ENCODE measurements at places on chromosomes 1 and 21.

DNA sequence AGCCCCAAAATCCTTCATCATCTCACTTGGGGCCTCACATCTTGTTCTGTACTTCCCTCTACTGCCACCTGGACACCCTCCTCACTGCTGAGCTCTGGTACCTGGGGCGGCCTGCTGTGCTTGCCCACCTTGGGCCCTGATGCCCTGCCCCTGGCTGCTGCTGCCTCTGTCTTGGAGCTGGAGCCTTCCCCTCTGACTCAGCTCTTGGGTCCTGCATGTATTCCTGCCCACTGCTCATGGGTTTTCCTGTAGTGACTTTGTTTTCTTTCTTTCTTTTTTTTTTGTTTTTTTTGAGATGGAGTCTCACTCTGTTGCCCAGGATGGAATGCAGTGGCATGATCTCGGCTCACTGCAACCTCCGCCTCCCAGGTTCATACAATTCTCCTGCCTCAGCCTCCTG lies 37.5 kb downstream of the TRAPPC10 start:
- DNase-seq = no peak

GRCh38 chr1:119007339-119007669 lies 19.2 kb upstream of the TBX15 start:
- DNase-seq = no peak

- DNase-seq = no peak
Measured at GRCh38 chr1:57512386-57512785, 88.5 kb upstream of the DAB1 start.

- no peak for DNase-seq
Measured at GRCh38 chr1:98278055-98278454, 357.2 kb upstream of the DPYD start.

GRCh38 chr1:158283965-158284364 lies 5.8 kb upstream of the CD1C start:
- no peak for DNase-seq

DNA sequence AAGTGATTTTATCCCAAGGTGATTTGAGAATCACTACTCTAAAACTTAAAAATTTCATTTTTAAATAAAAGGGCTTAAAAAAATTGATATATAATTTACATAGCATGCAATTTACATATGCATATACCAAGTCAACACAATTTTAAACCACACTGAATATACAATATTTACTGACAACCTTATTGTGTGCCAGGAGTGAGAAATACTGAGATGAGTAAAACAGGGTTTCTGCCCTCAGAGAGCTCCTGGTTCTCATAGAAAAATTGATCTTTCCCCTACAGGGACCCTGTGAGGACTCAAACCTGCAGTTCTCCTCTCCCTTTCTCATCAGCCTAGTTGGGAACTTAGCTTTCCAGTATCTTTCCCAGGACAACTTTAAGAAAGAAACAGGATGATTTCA lies 27.0 kb downstream of the PLPP3 start:
- no peak for DNase-seq

- DNase-seq = no peak
Measured at GRCh38 chr1:20578721-20579395, 10.0 kb upstream of the CDA start.

DNA sequence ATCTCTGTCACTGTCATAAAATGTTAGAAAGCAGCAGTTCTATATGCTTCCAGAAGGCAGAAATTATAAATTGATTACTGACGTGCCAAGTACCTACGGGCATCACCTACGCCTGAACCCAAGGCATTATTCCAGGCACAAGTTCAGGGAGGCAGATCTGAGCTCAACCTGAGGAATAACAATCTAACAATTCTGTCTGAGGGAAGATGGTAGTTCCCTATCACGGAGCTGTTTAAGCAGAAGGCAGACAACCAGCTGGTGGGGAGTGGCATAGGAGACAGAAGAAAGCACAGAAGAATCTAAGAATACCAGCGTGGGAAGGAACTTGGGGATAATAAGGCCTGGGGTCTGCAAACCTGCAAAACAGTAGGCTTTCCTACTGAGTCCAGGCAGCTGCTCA lies 40.4 kb downstream of the SLC9A1 start:
- no peak for DNase-seq

- peak; percentile 16 for DNase-seq
Measured at GRCh38 chr1:205983925-205984725, 19.1 kb downstream of the RAB7B start.

- DNase-seq = no peak
Measured at GRCh38 chr1:26418865-26419349, 8.3 kb downstream of the LIN28A start.

DNA sequence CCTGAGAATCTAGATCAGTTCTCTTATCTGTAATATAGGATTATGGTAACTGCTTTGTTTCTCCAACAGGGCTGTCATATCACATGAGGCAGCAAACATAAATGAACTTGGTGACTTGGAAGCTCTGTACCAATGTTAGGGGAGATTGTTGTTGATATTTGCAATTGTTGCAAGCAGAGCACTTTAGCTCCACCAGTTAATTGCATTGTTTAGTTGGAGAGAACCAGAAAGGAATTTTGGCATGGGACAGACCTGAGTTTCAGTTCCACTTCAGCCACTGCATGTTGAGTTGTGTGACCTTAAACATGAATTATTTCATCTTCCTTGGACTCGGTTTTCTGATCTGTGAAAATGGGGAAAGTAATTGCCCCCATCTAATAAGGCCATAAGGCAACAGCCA lies 142.3 kb upstream of the JUN start:
- DNase-seq = no peak

DNA sequence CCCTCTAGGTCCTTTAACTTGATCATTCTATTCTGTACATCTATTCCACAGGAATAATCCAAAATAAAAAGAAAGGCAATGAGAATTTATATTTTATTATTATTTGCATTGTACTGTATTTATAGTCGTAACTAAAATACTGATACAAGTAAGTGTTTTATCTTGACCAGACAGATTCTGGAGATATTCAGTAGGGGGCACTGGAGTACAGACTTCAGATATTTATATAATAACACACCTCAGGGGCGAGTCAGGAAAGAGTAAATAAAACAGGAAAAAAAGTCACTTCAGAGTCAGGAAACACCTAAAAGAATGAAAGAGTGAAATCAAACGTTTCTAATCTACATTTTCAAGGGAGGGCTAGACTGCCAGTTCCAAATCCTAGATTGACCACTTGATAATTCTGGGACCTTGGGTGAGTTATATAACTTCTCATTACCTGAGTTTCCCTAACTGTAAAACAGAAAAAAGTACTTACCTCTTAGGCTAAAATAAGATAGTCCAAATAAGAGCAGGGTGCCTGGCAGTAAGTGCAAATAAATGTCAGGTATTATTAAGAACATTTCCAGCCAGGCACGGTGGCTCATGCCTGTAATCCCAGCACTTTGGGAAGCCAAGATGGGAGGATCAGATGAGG lies 31.1 kb upstream of the MTF1 start:
- no peak for DNase-seq

DNA sequence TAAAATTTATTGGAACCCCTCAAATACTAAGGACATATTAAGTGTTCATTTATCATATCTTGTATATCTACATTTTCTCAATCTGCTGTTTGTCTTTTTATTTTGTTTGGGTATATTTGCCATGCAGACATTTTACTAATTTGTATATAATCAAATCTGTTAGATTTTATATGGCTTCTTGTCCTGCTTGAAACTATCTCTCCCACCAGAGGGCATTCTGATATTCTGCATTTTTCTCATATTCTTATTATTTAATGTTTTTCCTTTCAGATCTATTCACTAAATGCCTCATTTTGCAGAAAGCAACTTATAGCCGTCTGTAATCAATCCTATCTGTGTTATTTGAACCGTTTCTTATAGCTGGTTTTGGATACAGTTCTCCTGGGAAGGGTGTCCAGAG lies 745.5 kb downstream of the LRRIQ3 start:
- no peak for DNase-seq

Data from AG04450 (cell line).